Cerebellar nuclear complex (tissue), 1 donor: ENCODE measurements at places on chromosomes 6 and 20.

GRCh38 chr6:39388606-39389483 lies 66.3 kb upstream of the KCNK16 start:
- DNase-seq: no peak

DNA sequence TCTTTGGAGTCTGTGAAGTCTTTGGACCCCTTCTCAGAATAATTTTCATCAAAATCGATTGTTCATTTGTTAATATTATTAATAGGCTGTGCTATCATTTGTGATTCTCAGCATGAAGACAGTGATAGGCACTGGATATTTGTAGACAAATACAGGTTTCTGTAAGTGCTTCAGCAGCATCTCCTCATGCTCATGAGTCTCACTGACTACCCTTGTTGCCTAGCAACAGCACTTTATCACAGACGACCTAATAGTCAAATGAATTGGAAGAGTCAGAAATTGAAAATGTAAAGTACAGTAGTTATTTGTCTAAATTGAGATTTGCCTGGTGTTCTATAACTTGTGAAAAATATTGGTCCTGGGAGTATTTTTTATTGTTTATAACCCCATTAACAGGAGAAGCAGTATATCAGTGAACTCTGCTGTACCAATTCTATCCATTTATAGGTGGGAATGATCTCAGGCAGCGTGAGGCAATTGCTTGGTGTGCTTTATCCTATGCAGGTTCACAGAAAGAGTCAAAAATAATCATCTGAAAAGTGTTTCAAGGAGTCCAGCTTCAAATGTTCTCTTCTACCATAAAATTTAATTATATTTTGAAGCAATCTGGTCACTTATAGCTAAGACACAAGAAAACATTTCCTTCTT lies 684.6 kb downstream of the RFPL4B start:
- DNase-seq: no peak

DNA sequence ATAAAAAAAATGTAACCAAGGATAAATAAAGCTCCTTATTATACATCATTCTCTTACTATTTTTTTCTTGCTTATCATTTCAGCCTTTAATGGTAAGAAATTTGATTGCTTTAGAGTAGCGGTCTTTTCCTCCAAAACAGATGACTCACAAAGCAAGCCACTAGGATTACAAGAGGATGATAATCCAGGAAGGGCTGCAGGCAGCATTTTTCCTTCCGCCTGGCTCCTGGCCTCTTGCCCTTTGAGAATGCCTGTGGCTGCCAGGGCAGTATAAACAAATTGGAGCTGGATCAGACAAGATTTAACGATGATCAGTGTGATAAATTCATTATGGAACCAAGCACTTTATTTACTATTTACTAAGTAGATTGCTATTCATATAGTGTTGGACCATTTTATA lies 9.7 kb upstream of the FBXL4 start:
- DNase-seq: no peak

DNA sequence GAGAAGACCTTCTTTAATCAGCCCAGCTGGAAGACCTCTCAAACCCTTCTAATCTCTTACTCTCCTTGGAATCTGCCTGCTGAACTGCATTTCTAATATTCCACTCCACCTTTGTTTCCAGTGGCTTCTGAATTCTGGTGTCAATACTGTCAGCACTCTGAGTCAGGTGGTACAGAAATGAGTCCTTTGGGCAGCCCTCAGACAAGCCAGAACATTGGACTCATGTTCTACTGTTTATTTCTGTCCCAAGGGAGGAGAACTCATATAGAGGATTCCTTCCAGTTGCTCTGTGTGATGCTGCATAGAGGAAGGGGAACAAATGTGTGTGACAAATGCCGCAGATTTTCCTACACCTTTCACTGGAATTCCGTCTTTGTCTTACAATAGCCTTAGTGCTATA lies 114.8 kb downstream of the PHF3 start:
- no peak for DNase-seq

- no peak for DNase-seq
Measured at GRCh38 chr20:48923149-48923718, 1.7 kb downstream of the ARFGEF2 start.

GRCh38 chr6:47457370-47457769 lies 20.2 kb upstream of the CD2AP start:
- DNase-seq: no peak

DNA sequence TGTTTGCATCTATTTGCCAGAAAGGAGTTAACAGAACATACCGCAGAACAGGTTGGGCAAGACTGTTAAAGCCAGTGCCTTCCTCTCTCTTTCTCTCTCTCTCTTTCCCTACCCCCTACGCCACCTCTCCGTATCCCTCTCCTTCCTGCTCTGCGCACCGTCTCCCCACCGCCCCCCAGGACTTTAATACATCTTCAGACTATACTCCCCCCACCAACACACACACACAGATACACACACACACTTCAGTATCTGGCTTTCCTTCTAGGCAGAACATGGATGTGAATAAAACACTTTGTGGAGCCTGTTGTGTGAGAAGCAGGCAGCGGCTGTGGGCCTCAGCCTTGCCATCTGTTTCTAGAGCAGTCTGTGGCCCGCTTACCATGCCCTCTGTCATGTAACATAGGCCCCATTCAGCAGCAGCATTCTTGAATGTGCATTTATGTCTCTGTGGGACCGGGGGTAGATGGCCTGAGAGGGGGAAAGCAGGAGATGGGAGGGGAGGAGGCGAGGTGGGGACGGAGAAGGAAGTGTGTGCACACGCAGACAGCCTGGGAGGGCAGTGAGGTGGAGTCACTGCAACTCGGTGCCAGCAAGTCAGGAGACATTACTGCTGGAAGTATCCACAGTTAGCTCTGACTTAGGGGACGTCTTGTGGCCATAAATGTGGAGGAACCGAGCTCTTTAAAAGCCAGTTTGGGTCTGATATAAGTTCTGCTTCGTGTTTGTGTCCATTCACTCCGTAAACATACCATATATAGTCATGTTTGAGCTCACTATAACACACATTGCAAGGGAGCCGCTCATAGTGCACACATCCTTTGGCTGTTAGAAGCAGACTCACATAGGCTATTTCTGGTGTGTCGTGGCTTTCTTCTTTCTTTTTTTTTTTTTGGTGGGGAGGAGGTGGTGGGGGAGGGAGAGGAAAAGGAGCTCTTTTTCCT lies 38.4 kb downstream of the RREB1 start:
- DNase-seq: no peak

GRCh38 chr6:79628466-79629288 lies 2.5 kb upstream of the SH3BGRL2 start:
- no peak for DNase-seq

DNA sequence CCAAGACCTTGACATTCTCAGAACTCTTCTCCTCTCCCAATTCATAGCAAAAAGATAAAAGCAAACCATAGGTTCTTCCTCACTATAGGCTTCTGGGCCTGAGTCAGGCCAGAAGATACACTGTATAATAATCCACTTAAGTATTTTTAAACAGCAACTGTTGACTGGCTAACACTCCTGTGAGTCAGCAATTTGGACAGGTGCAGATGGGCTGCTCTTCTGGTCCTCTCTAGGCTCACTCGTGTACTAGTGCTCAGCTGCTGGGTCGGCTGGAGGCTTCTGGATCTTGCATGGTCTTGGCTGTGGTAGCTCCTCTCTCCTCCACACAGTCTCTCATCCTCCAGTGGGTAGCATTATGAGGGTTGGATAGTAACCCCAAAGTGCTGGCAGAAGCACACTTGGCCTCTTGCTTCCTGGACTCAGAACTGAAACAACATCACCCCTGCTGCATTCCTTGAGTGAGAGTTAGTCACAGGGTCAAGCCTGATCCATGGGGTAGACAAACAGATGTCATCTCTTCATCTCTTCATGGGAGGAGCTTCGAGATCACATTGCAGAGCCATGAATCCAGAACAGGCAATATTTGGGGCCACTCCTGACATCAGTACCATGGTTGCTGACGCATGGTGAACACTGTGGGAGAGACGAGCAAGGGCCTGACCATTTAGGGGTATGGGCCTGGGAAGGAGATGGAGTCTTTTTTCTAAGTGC lies 86.9 kb downstream of the C6orf118 start:
- no peak for DNase-seq

DNA sequence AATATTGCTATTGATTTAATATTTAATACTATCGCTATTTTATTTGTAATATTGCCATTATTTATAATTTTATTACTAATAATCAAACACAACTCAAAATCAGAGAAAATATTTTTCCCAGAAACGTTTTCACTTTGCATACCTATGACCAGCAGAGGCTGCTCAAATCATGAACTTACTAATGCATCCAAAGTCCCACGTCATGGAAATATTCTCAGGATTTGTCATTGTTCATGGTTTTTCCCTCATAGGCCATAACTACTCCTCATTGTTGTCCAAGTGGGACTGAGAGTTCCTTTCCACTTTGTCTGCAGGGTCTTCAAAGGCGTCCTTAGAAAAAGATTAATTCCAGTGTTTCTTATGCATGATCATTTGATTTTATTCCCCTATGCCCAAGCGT lies 344.8 kb downstream of the THBS2 start:
- DNase-seq: no peak

- DNase-seq: no peak
Measured at GRCh38 chr20:24495266-24495665, 25.8 kb downstream of the SYNDIG1 start.

DNA sequence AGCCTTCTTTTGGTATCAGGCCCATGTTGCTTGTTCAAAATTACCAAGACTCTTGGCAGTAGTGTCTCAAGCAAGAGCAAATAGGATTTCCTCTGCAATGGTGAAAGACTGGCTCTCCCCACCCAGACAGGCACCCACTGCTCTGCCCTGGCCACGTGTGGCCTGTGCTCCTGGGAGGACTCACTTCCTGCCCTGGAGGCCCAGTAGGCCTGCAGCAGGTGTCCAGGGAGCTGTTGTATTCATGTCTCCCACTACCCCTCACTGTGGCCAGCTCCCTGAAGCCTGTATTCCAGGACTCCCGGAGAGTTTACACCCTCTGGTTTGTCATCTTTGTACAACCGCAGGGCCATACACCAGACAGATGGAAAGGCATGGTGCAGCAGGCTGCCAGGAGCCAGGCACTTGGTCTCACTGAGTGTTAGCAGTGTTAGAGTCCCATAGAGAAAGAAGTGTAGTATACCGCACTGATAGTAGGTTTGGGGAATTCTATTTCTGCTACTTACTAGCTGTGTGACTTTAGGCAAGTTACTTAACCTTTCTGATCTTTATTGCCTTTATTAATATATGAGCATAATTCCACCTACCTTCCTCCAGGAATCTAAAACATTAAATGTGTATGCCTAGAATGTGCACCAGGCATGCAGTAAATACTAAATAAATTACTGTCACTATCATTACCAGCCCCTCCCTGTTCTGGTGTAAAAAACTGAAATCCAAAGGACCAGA lies 159.7 kb downstream of the TMEM242 start:
- DNase-seq: no peak

GRCh38 chr6:75169689-75170586 lies 35.9 kb downstream of the COL12A1 start:
- no peak for DNase-seq

GRCh38 chr6:80468398-80468797 lies 361.9 kb downstream of the BCKDHB start:
- DNase-seq: no peak

GRCh38 chr6:54578261-54578660 lies 268.3 kb upstream of the FAM83B start:
- no peak for DNase-seq

DNA sequence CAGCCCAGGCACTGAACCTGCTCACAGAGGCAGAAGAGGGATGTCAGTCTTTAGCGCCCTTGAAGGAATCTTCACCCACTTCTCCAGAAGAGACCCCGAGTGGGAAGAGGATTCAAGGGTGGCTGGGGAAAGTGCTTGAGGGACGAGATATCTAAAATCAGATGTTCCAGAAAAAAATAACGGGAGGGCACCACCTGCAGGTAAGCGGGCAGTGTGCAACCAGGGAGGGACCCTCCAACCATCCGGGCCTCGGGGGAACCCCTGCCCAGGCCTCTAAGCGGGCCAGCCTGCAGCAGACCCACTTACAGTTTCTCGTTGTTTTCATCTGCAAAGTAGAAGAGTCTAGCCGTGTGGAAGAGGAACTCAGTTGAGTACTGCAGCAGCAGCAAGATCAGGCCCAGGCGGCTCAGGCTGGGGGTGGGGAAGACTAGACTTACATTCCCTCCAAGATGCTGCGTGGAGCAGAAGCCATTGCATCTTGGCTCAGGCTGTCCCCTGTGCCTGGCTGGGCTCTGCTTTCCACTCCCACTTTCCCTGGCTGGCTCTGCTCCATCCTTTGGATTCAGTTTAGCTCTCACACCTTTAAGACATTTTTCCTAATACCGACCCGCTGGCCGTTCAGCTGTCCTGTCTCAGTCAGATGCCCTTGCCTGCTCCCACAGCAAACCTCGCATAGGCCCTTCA lies 71.0 kb downstream of the TRAM2 start:
- no peak for DNase-seq

DNA sequence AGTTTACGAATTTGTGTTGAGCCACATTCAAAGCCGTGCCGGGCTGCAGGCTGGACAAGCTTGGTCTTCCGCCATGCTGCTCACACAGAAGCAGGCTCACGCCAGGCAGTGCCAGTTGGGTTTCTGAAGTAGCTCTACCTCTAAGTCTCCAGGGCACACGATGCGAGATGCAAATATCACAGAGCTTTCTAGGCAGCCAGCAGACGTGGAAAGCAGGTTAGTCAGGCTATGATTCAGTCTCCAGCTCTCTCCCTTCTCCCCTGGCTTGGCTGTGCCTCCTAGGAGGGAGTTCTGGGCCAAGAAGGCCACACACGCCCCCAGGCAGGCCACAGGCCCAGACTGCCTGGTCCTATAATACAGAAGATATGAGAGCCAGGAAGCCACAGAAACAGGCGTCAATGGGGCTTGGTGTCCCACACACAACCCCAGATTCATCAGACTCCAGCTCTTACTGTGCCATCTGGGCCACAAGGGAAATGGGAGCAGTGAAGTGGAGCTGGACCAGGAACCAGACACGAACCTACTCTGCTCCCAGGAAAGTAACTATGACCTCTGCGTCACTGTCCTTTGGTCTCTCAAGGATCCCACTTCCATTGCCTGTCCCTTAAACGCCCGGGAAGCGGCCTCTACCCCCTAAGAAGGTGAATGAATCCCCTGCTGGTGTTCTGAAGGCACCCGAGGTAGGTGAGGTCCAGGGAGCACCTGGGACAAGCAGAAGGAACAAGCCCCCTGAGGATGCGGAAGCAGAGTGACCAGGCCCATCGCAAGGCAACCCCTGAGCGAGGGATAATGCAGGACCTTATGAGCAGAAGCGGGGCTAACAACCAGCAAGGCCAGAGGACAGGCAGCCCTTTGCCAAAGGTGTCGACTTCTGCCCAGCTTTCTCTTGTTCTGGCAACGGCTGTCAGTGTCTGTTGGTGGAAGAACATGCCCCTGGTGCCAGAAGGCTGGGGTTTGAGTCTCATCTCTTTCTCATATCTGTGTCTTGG lies 61.2 kb downstream of the GFOD1 start:
- no peak for DNase-seq

DNA sequence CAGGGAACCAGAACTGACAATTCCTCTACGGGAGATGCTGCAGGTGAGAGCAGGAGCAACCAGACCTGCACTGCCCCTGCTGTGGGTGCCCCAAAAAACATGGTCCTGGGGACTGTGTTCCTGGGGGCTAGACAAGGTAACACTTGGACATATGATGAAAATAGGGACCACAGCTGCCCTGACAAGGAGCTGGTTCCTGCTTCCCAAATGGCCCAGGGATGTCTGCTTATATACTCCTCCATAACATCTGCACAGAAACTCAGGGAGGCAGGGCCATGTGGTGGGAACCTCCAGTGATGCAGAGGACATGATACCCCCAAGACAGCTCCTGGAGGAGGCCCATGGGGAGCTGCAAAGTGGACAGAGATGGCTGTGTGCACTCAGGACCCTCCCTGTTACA lies 19.8 kb downstream of the HLA-F start:
- DNase-seq: no peak
